ENCODE measurements at places on chromosomes 7 and 10. TPM values are rescaled to one million over a fixed set of nuclear protein-coding genes. Genes with fewer than 3 reads are reported as not detected.

Gene PLXDC2
- total RNA-seq, result 38.5 TPM

Gene PPP1R3C
- 30.0 TPM for total RNA-seq

Gene SPDYE6
- total RNA-seq, result not detected

GRCh38 chr7:88366845-88367244, 60.2 kb upstream of the STEAP4 start:
- no peaks in the 10 kb centered on the region for H3K36me3 ChIP-seq
- H3K27ac ChIP-seq, result no peak overlapping the region
- H3K27me3 ChIP-seq, result no peaks in the 10 kb centered on the region
- H3K4me3 ChIP-seq, result no peak overlapping the region
